ENCODE measurements at places on chromosomes 3 and 15.

GRCh38 chr15:80788536-80788935, 9.4 kb downstream of the CEMIP start:
- DNase-seq: peak; percentile 74

DNA sequence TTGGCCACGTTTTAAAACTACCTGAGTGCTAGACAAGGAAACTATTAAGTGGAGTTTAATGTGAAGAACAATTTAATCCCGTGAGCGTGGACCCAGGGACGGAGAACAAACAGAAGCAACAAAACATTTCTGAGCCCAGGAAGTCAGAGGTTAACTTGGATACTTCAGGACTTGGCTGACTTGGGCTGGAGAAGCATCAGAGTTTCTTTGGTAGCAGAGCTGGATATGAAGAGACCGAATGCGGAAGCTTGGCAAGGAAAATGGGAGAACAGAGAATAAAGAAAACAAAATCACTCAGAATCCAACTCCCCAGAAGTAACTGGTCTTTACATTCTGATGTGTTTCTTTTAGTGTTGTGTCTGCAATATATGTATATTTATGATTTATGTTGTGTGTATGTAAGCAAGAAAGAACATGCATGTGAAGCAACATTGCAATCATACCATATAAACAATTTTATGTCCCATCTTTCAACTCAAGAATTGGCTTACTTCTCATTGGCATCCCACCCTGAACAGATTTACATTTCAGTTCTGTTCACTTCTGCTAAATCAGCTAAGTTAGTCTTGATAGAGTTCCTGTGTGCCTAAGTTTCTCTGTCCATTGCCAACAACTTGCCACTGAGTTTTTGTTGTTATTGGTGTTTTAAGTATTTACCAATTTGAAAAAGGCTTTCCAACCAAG, 17.2 kb upstream of the PLOD2 start:
- DNase-seq: no peak

DNA sequence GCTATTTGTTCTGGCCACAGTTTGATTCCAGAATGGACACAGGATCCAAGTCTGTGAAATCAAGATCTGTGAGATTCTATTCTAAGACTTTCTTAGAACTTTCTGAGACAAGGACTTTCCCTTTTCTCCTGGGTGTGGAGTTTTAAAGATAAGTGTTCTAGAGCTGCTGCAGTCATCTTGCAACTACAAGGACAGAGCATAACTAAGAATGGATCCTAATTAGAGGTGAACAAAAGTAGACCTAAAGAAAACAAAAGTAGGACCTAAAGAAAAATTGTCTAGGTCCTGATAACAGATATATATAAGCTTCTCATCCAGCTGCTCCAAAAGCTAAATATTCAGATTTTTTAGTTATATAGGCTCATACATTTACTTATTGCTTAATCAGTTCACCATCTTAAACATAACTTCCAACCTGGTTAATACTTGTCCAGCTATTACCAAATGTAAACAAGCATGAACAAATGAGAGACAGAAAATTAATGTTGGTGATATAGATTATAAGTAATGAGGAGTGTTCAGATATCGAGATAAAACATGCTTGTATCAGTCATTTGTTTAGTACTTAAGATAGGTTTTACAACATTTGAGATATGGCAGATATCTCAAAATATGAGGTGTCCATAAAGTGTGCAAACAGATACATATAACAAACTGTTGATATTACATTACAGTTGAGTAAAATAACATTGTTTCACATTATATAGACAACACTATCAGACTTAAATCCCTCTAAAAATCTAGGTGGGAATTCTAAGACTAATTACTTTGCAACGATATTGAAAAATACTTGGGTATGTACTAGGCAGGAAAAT, 75.1 kb downstream of the CD200 start:
- DNase-seq: no peak

GRCh38 chr15:35838424-35839111, 292.6 kb upstream of the DPH6 start:
- no peak for DNase-seq

- peak; percentile 45 for DNase-seq
Observed at GRCh38 chr3:11826628-11827265, 19.9 kb downstream of the TAMM41 start.

DNA sequence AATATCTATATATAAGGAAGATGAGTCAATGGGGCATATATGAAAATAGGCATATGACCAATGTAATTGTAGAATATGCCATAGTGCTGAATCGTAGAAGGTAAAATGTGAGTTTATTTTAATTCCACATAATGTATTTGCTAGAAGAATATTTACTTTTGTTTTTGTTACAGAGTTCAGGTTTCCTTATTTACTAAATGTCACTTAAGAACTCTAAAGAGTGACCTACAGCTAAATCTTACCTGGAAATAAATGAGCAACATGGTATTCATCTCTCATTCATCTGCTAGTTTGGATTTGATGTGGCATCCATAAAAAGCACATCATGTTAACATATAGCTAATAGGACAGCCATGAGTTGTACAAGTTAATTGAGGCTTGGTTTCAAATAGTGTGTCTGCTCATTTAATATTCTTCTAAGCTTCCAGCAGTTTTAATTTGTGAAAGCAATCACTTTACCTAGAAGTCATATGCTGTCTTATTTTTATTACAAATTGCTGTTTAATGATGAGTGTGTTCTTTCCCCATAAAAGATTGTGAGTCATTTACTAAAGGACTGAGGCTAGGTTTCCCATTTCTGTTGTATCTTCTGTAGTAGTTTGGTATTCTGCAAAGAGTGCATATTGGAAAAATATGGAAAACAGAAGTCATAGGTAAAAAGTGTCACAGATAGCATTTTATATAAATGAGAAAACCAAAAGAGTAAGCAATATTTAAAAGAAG, 222.1 kb upstream of the POU1F1 start:
- no peak for DNase-seq

- DNase-seq: no peak
Observed at GRCh38 chr3:141181196-141181595, 50.4 kb upstream of the PXYLP1 start.

- DNase-seq: no peak
Observed at GRCh38 chr3:137738710-137739109, 25.4 kb upstream of the SOX14 start.

DNA sequence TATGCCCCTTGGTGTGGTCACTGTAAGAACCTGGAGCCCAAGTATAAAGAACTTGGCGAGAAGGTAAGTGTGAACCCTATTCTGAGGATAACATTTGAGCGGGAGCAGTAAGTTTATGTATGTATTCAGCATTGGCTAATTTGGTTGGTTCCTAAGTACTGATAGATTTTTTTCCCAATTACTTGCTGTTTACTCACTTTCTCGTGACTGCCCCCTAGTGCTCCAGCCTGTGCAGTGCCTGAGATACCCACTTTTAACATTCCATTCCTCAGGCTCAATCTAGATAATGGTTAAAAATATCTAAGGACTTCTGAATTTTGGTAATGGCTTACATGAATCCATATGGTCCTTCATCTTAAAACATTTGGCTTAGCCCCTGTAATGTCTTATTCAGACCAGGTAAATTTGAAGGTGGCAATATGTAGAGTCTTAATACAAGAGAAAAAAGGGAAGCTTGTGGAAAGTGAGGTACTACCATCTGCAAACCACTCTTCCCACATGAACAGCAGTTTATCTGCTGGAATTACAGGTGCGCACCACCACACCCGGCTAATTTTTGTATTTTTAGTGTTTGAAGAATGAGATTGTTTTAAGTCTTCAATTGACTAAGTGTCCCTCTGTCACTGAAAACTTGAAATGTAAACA, 7.1 kb downstream of the ELL3 start:
- peak; percentile 49 for DNase-seq

- no peak for DNase-seq
Observed at GRCh38 chr3:62670351-62670750, 204.9 kb downstream of the CADPS start.

GRCh38 chr3:102608875-102609274, 174.1 kb downstream of the ZPLD1 start:
- no peak for DNase-seq

DNA sequence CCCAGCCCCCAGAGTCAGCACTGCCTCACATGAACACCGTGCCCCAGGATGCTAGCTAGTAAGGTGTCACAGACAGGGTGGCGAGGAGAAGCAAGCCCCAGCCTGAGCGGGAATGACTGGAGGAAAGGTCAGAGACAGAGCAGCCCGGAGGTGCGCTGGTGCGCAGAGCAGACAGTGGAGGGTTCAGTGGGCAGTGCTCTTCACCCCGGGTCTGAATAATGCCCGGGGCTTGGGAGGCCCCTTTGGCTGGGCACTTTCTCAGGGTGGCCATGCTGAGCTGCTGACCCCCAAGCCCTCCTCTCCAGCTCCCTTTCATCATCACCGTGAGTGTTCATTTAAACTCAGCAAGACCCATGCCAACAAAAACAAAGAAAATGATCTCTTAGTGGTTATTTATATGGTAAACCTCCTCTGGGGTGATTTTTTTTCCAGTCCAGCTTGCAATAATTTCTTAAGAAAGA, 110.8 kb downstream of the VGLL4 start:
- no peak for DNase-seq

GRCh38 chr15:76802411-76802810, 102.7 kb downstream of the SCAPER start:
- DNase-seq: no peak

DNA sequence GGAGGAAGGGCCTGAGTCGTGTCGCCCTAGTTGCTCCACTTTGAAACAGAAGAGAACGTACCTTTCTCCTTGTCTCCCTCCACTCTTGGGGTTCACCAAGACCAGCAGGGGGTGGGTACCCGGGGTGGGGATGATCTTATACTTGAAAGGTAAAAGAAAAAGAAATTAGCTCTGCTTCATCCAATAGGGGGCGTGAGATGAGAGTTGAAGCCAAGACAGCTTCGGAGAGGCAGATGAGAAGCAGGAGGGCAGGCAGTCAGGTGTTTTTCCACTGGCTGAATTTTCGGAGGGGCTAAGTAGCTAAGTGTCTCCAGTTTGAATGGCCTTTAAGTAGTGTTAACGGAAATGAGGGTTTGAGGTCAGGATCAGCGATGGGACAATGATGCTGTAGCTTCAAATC, 100.4 kb downstream of the DGKG start:
- no peak for DNase-seq

GRCh38 chr15:59063042-59063441, 41.9 kb upstream of the CCNB2 start:
- DNase-seq: no peak

DNA sequence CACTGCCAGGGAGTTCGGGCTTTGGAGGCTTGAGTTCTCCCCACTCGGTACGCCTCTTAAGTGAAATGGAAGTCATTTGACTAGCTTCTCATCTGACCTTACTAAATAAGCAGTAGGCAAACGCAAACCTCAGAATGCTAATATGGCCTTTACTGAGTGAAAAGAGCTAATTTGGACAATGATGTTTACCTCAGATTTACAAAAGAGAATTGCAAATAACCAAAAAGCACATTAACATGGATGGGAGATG, 1.6 kb upstream of the RNU6-1 start:
- no peak for DNase-seq

GRCh38 chr3:10941972-10942371, 50.6 kb upstream of the SLC6A1 start:
- no peak for DNase-seq

DNA sequence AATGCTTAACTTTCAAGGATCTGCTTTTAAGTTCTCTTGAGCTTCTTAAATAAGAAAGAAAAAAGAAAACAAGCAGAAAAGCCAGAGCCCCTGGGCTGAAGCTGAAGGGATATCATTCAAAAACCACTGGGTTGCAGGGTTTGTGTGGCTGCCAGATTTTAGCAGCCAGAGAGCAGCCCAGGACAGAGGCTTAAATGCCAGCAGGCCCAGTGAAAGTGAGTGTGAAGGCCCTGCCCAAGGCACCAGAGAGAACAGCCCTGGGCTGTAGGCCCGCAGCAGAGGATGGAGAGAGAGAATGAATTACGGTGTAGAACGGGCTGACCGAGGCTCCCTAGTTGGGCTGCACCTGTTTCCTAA, 106.3 kb upstream of the BOC start:
- DNase-seq: no peak

GRCh38 chr3:179961071-179961702, 75.5 kb downstream of the PEX5L start:
- no peak for DNase-seq

- DNase-seq: no peak
Observed at GRCh38 chr3:78481050-78481449, 1286.7 kb downstream of the ROBO1 start.

DNA sequence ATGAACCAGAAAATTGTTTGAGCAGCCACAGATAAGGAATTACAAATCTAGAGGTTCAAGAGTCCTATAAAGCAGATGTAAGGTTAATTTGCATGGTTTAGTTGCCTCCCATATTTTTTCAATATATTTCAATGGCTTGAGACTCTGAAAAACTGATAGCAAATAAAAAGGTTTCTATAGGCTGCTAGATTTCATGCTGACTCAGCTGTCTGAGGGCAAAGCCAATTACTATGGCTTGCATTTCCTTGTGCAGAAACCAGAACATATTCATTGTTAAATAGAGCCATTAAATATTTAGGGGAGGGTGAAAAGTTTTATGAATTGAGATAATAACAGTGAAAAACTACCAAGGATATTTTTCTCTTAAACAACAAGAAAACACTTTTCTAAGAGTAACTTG, 278.1 kb upstream of the CADM2 start:
- DNase-seq: no peak

DNA sequence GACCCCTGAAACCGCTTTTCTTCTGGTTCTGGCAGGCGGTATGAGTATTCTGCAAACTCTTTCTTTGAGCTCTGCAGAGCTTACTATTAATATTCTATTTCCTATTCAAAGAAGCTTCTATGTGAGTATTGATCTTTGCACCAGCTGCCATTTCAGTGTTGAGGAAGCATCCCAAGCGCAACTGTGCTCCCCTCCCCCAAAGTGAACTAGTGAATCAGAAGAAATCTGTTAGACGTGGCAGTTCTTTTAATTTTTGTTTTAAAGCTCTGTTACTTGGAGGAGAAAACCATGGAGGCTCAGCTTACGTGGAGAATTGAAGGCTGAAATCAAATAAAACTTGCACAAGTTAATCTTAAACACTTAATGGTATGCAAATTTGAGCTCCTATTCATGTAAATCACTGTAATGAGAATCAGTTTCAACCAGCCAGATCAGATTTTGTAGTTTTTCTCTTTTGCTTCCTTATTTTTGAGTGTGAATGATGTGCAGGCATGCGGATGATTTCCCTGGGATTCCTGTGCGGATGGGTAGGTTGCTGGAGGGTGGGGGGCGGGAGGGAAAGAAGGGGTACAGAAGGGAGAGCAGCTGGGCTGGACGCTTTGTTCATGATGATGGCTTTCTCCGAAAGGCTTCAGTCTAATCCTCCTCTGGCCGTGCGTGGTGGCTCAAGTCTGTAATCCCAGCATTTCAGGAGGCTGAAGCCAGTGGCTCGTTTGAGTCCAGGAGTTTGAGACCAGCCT, 16.1 kb upstream of the AGBL1 start:
- DNase-seq: no peak

DNA sequence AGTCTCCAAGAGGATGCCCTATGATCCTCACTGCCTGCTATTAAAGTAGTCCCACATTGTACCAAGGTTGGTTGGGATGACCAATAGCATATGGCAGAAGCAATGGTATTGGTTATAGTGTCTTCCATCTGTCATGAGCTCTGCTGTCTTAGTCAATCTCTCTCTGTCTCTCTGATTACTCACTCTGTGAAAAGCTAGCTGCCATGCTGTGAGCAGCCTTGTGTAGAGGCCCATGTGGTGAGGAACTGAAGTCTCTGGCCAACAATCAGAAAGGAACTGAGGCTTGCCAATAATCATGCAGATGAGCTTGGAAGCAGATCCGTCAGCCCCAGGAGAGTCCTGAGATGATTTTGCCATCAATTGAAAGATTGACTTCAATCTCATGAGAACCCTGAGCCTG, 60.3 kb upstream of the CFAP161 start:
- no peak for DNase-seq
